ENCODE measurements at places on chromosomes 2 and 18. TPM values are rescaled to one million over a fixed set of nuclear protein-coding genes. Genes with fewer than 3 reads are reported as not detected.

The SERPINB8 gene
- 30.4 TPM for total RNA-seq

The POTEC gene
- total RNA-seq = 0.36 TPM

The C2orf78 gene
- not detected for total RNA-seq

The SERPINB12 gene
- total RNA-seq = not detected

The TMEM198 gene
- total RNA-seq = 1.1 TPM

The UGP2 gene
- total RNA-seq = 133 TPM

The TBC1D8 gene
- total RNA-seq = 13.4 TPM

The HOXD11 gene
- not detected for total RNA-seq

The CNDP1 gene
- not detected for total RNA-seq

The LOXHD1 gene
- not detected for total RNA-seq

The SOWAHC gene
- 17.7 TPM for total RNA-seq

The PLEKHH2 gene
- total RNA-seq = 18.8 TPM

The TEKT4 gene
- total RNA-seq = not detected

The TBR1 gene
- total RNA-seq = not detected

The PROKR1 gene
- total RNA-seq = not detected

The EMILIN1 gene
- total RNA-seq = 138 TPM

The FIGLA gene
- total RNA-seq = not detected

The ETAA1 gene
- 20.6 TPM for total RNA-seq

The BMP10 gene
- not detected for total RNA-seq

The LDAH gene
- total RNA-seq = 17.4 TPM

The ATAD2B gene
- total RNA-seq = 18.0 TPM

The DUSP2 gene
- 3.3 TPM for total RNA-seq

The TMX3 gene
- total RNA-seq = 94.5 TPM

The CERS6 gene
- total RNA-seq = 21.8 TPM

The SH3BP4 gene
- total RNA-seq = 113 TPM

The SCG2 gene
- 2.4 TPM for total RNA-seq

The ZC3H8 gene
- total RNA-seq = 8.0 TPM

The ARHGAP25 gene
- total RNA-seq = 0.29 TPM

The OTOF gene
- total RNA-seq = not detected

The LDLRAD4 gene
- total RNA-seq = 0.88 TPM

The HIBCH gene
- total RNA-seq = 15.6 TPM

The DLGAP1 gene
- total RNA-seq = not detected

The CRYGD gene
- not detected for total RNA-seq

The CFLAR gene
- total RNA-seq = 80.2 TPM

The FSHR gene
- 0.29 TPM for total RNA-seq

The UGT1A8 gene
- total RNA-seq = not detected

The IL1R2 gene
- 0.88 TPM for total RNA-seq

The SP140 gene
- 0.36 TPM for total RNA-seq
